Activated CD4-positive, alpha-beta T cell treated with anti-CD3 and anti-CD28 coated beads, Interleukin-10, Interleukin-2, amounts not matched to agents 100 ng/mL and 50 ng/mL, durations not matched to agents 16 hours and 8 hours (primary cell): ENCODE measurements at places on chromosomes 11 and 22.

DNA sequence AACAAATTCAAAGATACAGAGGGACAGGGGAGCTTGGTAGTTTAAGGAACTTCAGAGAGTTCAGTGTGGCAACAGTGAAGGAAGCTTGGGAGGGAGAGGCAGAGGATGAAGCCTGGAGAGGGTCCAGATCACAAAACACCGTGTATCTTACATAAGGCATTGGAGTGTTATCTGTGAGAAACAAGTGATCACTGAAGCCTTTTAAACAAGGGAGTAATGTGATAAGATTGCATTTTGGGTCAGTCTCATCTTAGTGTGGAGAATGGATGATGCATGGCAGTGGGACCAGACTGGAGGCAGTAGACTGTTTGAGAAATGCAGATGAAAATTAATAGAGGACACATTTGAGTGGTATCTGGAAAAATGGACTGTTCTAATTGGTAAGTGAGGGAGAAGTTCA is 79.4 kb downstream of the EXT2 start:
- no peak for DNase-seq

DNA sequence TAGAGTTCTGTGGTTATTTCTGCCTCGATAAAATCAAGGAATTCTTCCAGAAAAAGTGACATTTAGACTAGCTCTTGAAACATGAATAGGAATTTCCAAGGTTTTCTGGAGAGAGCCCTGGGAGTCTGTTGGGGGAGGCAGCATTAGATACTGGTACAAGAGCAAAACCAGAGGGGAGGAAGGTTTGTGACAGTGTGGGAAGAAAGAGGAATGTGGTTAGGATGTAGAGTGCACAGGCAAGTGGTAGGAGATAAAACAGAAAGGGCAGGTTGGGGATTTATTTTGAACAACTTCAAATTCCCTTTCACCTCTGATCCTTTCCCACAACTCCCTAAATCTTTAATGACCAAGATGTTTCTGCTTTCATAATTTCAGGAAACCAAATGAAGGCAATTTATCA is 588.4 kb downstream of the METTL15 start:
- no peak for DNase-seq

GRCh38 chr11:45676522-45677095 is 11.2 kb upstream of the CHST1 start:
- DNase-seq: no peak

GRCh38 chr11:35766651-35767050 is 104.1 kb downstream of the TRIM44 start:
- DNase-seq: no peak

DNA sequence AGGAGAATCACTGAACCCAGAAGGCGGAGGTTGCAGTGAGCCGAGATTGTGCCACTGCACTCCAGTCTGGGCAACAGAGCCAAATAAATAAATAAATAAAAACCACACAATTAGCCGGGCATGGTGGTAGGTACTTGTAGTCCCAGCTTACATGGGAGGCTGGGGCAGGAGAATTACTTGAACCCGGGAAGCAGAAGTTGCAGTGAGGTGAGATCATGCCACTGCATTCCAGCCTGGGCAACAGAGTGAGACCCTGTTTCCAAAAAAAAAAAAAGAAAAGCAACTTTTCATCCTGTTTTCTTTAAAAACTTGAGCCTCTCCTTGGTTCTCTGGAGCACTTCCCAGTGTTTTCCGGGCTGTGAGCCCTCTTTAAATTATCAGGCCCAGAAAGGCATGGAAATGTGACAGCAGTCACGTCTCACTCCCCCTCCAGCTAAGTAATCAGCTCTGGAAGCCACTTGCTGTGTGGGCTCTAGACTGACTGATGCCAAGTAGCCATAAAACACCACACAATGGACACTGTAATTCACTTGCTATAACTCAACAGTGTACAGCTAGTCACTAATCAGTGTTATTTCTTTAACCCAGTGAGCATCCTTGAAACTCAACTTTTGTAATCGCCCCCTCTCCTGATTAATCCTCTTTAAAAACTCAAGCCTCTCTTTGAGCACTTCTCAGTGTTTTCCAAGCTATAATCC is 13.0 kb upstream of the MCHR1 start:
- no peak for DNase-seq

GRCh38 chr11:72471005-72471898 is 36.9 kb upstream of the CLPB start:
- DNase-seq: peak; percentile 79
